ENCODE measurements at places on chromosomes 6 and 20. TPM values are rescaled to one million over a fixed set of nuclear protein-coding genes. Genes with fewer than 3 reads are reported as not detected.

GRCh38 chr6:36873612-36874442, 776 bp downstream of the PPIL1 start:
- peak overlapping the region; percentile 82 for H3K4me3 ChIP-seq
- H3K27ac ChIP-seq: peak overlapping the region; percentile 81
- H3K36me3 ChIP-seq: no peaks in the 10 kb centered on the region
- peaks cover 20% of the 10 kb centered on the region for H3K4me1 ChIP-seq
- no peak for DNase-seq
- H3K27me3 ChIP-seq: no peaks in the 10 kb centered on the region

The PHACTR1 gene
- 0.49 TPM for total RNA-seq

The FLRT3 gene
- total RNA-seq: 4.7 TPM

The TSPO2 gene
- total RNA-seq: not detected

- H3K27ac ChIP-seq: peak overlapping the region; percentile 88
- H3K36me3 ChIP-seq: no peaks in the 10 kb centered on the region
- DNase-seq: no peak
- no peaks in the 10 kb centered on the region for H3K27me3 ChIP-seq
- peak overlapping the region; percentile 75 for H3K4me3 ChIP-seq
- peaks cover 40% of the 10 kb centered on the region for H3K4me1 ChIP-seq
Measured at GRCh38 chr6:45424451-45424861, 46.7 kb upstream of the SUPT3H start.

DNA sequence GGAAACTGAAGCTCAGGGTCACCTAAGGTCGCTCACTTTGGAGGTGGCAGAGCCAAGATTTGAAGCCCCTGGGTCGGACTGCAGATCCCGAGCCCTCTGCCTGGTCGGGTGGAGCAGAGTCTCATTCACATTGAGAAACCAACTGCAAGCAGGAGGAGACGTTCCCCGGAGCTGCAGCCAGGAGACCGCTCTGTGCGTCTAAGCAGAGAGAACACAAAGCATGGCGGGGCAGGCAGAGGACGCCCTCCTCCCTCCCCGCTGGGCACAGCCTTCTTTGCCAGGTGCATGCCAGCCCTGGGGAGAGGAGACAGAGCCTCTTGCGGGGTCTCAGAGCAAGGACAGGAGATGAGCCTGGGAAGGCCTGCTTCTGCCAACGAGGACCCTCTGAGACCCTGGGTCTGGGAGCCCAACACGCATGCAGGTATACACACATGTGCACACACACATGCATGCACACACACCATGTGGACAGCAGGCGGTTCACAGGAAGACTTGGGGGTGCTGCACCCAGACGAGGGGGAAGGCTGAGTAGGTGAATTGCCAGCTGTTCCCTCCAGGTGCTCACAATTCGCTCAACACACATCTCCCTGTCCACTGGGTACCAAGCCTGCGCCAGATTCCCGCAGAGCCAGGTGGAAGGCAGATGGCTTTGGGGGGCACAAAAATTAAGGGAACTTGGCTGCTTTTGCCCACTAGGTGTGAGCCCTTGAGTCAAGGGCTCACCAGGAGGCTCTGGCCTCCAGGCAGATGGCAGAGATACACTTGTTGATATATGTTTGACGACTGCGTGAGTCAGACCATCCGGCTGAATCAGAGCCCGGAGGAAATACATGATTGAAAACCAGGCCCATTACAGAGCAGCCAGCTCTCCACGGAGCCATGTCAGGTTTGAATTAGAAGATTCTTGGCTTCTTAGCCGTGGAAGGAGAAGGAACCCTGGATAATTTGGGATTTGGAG, 5.5 kb upstream of the NTSR1 start:
- DNase-seq: no peak
- H3K4me3 ChIP-seq: no peak overlapping the region
- peaks cover 8% of the 10 kb centered on the region for H3K4me1 ChIP-seq
- no peak overlapping the region for H3K27ac ChIP-seq
- H3K27me3 ChIP-seq: peaks cover under 1% of the 10 kb centered on the region
- H3K36me3 ChIP-seq: no peaks in the 10 kb centered on the region

The MCCD1 gene
- not detected for total RNA-seq

The BHLHE23 gene
- total RNA-seq: not detected

DNA sequence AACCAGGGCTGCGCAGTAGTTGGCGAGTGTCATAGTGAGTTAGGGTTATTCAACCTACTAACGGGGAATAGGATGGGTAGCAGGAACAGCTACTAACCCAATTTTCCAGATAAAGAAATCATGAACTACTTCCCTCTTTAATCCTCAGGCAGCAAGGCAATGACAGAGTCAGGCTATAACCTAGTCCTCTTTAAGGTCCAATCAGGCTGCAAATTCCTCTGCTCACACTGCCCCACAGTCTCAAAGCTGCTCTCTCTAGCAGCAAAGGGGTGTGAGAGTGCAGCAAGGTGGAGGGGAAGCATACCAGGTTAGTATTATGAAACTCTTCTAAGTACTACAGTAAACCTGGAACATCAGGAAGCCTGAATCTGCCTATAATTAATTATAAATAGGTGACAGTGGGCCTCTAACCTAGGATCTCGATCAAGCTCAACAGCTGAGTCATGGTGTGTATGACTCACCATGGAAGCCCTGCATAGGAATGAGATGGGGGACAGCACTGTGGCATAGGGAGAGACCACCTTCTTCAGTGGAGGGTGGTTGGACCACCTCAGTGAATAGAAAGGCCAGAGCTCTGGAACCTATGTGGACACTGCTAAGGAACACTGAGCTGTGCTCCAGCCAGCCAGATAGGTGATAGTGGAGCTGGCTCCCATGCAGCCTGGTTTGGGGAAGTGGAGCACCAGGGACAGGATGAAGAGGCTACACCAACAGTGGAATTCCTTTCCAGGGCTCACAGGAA, 7.9 kb downstream of the PEX6 start:
- no peak overlapping the region for H3K4me3 ChIP-seq
- no peak for DNase-seq
- peaks cover 6% of the 10 kb centered on the region for H3K4me1 ChIP-seq
- H3K27ac ChIP-seq: no peak overlapping the region

GRCh38 chr6:157438611-157439111, 57.7 kb downstream of the ZDHHC14 start:
- no peaks in the 10 kb centered on the region for H3K27me3 ChIP-seq
- no peak overlapping the region for H3K27ac ChIP-seq

DNA sequence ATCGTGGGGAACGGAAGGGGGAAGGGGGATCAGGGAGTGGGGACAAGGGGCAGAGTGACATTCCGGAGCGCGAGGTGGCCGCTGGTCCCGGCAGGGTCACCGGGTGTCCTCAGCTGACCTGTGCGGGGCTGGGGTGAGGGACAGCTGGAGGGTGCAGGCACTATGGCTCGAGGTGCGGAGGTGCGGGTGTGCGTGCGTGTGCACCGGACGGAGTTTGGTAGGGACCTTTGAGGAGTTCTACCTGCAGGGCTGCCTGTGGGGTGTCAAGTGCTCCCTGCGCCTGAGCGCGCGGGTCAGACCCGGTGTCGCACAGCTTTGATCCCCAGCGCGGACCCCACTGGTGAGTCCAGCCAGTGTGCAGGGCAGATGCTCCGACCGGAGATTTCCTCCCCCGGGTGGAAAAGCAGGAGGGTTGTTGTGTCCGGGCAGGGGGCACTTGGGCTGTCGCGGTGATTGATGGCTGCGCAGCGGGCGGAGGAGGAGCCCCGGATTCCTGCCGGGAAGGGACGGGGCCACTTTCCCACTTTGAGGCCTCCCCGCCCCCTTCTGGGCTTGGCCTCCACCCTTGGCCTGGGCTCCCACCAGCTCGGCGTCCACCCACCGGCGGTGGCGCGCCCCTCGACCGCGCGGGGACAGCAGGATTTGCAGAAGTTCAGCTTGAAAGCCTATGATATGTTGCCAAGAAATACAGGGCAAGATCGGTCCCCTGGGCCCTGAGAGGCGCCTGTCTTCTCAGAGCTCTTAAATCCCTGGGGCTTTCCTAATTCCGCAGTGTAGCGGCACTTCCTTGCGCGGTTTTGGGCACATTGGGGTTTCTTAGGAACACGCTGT, 658 bp downstream of the RIN2 start:
- peaks cover 36% of the 10 kb centered on the region for H3K4me1 ChIP-seq
- no peak for DNase-seq
- H3K27ac ChIP-seq: peak overlapping the region; percentile 96
- H3K36me3 ChIP-seq: no peaks in the 10 kb centered on the region
- no peaks in the 10 kb centered on the region for H3K27me3 ChIP-seq
- H3K4me3 ChIP-seq: peak overlapping the region; percentile 53

DNA sequence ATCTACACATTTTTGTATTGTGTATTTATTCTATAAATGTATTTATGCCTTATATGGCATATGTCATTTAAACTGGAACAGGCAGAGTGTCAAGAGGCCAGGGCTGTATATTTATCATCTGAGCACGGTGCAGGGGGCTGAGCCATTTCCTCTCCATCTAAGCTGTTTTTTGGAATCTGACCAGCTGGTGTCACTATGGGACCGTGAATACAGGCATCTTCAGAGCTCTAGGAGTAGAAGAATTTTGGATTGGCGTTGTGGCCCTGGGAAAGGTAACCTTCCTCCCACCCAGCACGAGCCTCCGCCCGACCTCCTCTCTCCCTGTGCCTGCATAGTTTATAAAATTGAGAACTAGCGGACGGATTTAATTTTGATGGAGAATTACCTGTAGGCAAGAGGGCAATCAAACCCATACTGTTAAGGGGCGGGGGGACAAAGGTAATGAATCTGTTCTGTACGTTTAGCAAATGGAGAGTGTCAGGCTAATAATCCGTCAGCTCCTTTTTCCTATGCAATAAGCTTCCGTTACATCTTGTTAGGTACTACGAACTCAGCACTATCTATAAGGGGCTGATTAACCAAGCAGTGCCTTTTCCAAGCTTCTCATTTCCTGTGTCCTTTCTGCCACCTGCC, 29.0 kb upstream of the EEF1E1 start:
- H3K4me3 ChIP-seq: no peak overlapping the region
- no peak overlapping the region for H3K27ac ChIP-seq
- H3K27me3 ChIP-seq: no peaks in the 10 kb centered on the region
- H3K4me1 ChIP-seq: no peaks in the 10 kb centered on the region
- H3K36me3 ChIP-seq: no peaks in the 10 kb centered on the region
- no peak for DNase-seq

GRCh38 chr20:13099676-13100075, 90.9 kb downstream of the SPTLC3 start:
- H3K4me1 ChIP-seq: peaks cover 6% of the 10 kb centered on the region
- H3K4me3 ChIP-seq: no peak overlapping the region
- no peak for DNase-seq
- H3K27me3 ChIP-seq: no peaks in the 10 kb centered on the region
- H3K36me3 ChIP-seq: no peaks in the 10 kb centered on the region
- no peak overlapping the region for H3K27ac ChIP-seq

The AVP gene
- total RNA-seq: not detected

DNA sequence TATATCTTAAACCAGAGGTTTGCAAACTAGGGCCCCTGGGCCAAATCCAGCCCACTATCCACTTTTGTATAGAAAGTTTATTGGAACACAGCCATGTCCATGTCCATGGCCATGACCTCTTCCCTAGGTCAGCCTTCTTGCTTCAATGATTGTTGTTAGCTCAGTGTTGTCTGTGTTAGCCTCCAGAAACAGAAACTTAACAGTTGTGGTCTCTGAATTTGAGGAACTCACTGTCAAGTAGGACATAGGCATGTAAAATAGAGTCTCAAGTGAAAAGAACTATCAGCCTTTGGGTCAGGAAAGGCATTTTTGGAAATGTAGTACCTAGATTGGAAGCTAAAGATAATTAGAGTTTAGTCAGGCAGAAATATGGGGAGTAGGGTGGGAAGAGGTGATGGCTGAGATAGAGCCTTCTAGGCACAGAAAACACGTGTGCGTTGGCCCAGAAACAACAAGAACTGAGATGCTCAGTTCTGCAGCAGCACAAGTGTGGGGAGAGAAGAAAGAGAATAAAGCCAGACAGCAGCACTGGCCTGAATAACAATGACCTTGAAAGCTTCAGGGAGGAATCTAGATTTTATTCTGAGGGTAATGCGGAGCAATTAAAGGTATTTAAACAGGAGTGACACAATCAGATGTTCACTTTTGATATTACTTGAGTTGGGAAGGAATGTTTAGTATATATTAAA, 87.0 kb upstream of the OLIG3 start:
- H3K27me3 ChIP-seq: no peaks in the 10 kb centered on the region
- no peak for DNase-seq
- no peak overlapping the region for H3K27ac ChIP-seq
- H3K4me3 ChIP-seq: no peak overlapping the region
- H3K36me3 ChIP-seq: no peaks in the 10 kb centered on the region
- no peaks in the 10 kb centered on the region for H3K4me1 ChIP-seq

All from vagina (tissue), 2 donors.